ENCODE measurements at places on chromosomes 16 and 17. TPM values are rescaled to one million over a fixed set of nuclear protein-coding genes. Genes with fewer than 3 reads are reported as not detected.
A peak's percentile ranks its signal among the peaks of the same experiment; 100 is the strongest.

IGFBP4 gene
- 68.8 TPM for total RNA-seq

FNDC8 gene
- not detected for total RNA-seq

CLEC3A gene
- total RNA-seq, result not detected

ALOX12 gene
- total RNA-seq, result not detected

GGNBP2 gene
- total RNA-seq, result 34.7 TPM

ITGB4 gene
- 3.9 TPM for total RNA-seq

DNA sequence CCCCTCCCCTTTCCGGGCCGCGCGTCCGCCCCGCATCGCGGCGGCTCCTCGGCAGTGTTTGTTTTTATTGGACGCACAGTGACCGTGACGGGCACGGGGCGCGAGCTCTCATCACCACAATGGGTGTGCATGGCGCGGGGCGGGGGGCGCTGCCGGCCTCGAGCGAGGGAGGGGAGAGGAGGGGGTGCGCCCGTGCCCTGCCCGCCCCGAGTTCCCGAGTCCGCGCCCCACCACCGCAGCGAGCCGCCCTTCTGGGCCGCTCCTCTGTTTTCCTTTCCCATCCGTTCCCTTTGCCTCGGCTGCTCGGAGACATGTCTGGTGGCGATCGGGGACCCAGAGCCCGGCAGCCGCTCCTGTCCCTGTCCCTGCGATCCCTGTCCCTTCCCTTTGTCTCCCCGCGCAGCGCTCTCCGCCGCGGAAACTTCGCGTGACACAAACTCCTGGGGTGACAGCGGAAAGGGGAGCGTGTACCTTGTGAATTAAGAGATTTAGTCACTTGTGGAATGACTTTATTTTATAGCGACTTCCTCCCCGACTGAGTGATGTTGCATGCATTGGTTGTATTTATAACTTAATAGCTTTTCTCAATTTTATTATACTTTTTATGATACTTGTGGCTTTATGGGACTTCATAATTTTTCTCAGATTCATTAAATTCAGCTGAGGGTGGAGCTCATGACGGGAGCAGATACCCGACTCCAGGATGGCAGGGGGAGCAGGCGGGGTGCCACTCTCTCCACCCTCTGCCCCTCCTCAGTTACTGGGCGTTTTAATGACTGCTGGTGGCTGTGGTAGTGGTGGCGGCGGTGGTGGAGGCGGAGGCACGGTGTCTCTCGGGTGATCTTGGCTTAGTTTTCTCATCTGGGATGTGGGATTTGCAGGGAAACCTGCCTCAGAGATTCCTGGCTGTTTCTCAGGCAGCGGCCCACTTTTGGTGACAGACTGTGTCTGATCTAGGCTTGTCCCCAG, 40.8 kb downstream of the MRM1 start:
- DNase-seq, result no peak

DNA sequence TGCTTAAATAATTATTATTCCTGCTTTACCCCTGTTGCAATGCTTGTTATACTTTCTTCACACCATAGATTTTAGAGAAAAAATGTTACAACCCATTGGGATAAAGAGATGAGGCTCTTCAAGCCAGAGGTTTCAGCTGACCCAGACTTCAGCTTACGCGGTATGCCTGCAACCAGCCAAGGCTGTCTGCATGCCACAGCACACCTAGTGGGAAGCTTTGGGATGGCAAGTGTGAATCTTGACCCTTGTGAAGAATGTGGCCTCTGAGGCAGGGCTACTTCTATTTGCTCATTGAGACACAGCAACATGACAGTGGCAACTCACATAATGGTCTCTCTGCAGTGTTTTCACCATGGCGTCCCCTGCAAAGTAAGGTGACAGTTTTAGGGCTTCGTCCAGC, 193.9 kb upstream of the PIRT start:
- DNase-seq, result no peak

DNA sequence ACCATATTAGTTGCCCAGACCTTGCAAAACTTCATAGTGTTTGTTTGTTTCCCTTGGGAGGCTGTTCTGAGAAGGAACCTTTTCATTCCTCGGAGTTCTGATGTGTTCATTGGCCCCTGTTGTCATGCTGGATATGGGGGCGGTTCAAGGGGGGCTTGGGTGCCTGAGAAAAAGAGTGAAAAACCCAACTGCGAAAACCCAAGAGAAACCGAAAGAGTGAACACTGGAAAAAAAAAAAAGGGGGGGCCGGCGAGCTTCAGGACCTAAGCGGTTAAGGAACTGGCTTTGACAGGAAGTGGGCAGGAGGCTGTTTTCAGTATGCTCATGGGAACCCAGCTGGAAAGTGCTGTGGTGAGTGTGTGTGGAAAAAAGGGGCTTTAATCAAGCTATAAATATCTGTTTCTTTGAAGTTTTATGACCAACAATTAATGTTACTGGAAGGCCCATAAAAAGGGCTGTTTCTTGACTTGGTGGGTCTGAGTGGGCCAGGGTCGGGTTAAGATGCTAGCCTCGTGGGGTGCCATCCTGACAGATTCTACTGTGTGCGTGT, 510.7 kb downstream of the MAF start:
- DNase-seq, result peak; percentile 73

DNA sequence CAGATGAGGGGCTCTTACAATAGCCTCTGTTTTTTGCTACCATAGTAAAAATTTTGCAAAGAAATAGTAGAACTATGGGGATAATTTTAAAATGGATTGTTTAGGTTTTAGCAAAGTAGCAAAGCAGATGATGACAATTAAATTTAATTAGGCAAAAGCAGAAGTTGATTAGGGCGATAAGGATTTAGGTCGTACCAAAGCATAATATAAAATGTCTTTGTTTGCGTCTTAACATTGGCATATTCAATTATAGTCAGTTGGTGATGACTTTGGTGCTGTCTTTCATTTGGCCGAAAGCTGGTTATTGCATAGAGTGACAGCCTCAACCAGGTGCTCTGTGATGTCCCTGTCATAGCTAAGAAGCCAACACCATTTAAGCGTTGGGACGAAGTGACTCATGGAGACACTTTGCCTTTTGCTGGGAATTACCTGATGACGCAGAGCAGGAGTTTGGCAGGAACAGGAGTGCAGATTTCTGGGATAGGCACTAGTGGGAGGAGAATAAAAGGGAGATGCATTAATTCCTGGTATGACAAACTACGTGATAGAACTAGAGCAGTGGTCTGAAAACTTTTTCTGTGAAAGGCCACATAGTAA, 38.3 kb downstream of the MAP2K6 start:
- peak; percentile 6 for DNase-seq

GRCh38 chr16:27123795-27124409, 57.2 kb downstream of the C16orf82 start:
- DNase-seq, result no peak

- DNase-seq, result no peak
These were observed 279.3 kb downstream of the ZFHX3 start for GRCh38 chr16:72768591-72768990.

GRCh38 chr16:69691980-69692911, 34.1 kb downstream of the NQO1 start:
- DNase-seq, result no peak

DNA sequence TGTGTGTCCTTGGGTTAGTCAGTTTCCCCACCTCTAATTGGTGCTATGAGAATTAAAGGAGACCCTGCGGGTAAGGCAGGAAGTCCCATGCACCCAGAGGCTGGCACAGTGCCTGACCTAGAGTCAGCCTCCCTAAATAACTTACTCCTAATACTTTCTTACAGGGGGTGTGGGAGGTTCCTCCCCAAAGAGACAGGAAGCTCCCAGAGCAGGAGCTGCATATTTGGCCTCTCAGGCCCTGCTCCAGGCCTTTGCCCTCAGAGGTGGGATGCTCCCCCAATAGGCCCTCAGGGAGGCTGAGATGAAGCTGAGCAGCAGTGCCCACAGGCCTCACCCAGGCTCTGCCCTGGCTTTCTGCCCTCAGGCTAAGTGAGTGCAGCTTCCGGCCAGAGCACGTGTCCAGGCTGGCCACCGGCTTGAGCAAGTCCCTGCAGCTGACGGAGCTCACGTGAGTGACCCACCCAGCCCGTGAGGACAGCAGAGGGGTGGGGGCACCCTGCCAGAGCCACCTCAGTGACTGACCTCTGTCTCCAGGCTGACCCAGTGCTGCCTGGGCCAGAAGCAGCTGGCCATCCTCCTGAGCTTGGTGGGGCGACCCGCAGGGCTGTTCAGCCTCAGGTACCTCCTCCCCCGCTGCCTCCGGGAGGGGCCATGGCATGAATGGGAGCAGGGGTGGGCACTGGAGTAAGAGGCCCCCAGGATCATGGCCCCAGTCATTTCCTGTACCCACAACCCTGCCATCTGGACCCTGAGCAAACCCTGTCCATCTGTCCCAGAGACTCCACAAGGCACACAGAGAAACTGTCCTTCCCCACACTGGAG, 31.1 kb upstream of the CPNE2 start:
- DNase-seq, result peak; percentile 63

- no peak for DNase-seq
These were observed 5.5 kb upstream of the RAPGEFL1 start for GRCh38 chr17:40171750-40172149.

- no peak for DNase-seq
These were observed 23.8 kb downstream of the MPP3 start for GRCh38 chr17:43809121-43809520.

DNA sequence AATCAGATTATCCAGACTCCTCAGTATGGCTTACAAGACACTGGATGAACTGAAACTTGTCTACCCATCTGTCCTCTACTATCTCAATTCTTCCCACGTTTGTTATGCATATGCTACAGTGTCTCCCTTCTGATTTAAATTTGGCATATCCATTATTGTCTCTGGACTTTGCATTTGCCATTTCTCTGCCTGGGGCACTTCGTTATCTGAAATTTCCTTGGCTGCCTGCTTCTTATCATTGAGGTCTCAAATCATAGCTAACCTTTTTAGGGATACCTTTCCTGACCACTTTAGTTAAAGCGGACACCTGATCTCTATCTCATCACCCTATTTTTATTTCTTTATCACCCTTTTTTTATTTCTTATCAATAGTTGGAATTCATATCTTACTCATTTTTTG, 853.4 kb downstream of the KCNJ2 start:
- no peak for DNase-seq

- DNase-seq, result no peak
These were observed 1.7 kb downstream of the CDT1 start for GRCh38 chr16:88805340-88805715.

DNA sequence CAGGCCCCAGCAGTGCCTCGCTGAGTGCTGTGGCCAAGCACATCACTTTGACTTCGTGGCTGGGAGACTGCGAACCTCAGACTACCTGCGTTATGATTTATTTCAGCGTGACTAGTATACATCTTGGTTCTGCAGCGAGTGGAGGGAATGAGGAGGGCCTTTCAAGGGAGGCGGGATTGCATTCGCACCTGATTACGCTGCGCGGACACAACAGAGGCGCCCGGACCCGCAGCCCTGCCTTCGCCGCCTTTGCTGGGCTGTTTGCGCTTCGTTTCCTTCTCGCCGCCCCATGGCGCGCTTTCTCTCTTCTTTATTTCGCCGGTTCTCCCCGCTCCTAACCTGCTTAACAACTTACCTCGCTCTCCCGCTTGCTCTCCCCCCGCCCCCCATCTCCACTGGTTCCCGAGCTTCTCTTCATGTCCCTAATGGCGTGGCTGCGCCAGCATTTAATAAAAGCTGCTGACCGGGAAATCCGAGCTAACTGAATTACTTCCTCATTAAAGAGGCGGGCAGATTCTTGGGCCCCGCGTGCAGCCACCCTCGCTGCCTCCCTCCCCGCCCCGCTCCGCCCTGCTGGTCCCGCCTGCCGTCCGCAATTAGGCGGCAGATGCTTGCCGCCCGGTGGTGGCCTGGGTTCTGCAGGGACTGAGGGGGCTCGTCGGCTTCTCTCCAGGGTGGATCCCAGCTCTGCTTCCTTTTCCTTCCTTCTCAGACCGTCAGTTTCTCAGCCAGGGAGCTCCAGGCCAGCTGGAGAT, 257.6 kb upstream of the SDK2 start:
- DNase-seq, result peak; percentile 32

- DNase-seq, result no peak
These were observed 68.1 kb upstream of the CES5A start for GRCh38 chr16:55943267-55943666.

DNA sequence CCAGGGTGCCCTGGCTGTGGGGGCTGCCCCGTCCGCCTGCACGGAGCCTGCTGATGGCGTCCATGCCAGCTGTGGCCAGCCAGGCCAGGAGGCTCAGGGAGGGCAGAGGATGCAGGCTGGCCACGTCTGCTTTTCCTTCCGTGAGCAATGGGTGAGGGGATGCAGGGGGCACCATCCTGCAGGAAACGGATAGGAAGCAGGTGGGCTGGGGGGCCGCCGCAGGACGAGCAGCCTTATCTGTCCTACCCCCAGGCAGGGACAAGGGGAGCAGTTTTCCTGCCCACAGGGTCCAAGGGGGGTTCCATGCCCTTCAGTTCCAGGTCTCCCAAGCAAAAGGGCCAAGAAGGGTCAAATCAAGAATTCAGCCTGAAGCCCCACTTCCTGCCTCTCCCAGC, 6.8 kb downstream of the DUS1L start:
- DNase-seq, result peak; percentile 7

DNA sequence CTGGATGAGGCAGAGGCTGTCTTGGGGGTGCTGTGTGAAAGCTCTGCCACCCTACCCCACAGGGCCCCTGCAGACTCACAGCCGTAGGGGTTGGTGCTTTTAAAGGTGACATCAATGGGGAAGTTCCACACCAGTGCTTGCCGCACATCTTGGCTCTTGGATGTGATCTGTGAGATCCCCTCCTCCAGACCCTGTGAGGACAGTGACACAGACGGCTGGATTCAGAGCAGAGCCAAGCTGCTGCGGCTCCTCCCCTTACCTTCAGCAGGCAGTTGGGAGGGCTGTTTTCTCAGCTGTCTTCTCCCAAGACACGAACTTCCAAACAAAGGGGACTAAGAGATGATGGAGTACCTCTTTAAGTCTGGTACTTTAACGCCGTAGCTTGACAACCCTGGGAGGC, 4.8 kb downstream of the B9D1 start:
- no peak for DNase-seq

GRCh38 chr17:31807846-31808245, 51.2 kb downstream of the COPRS start:
- DNase-seq, result no peak

GRCh38 chr17:45722161-45722560, 62.0 kb upstream of the CRHR1 start:
- peak; percentile 44 for DNase-seq

DNA sequence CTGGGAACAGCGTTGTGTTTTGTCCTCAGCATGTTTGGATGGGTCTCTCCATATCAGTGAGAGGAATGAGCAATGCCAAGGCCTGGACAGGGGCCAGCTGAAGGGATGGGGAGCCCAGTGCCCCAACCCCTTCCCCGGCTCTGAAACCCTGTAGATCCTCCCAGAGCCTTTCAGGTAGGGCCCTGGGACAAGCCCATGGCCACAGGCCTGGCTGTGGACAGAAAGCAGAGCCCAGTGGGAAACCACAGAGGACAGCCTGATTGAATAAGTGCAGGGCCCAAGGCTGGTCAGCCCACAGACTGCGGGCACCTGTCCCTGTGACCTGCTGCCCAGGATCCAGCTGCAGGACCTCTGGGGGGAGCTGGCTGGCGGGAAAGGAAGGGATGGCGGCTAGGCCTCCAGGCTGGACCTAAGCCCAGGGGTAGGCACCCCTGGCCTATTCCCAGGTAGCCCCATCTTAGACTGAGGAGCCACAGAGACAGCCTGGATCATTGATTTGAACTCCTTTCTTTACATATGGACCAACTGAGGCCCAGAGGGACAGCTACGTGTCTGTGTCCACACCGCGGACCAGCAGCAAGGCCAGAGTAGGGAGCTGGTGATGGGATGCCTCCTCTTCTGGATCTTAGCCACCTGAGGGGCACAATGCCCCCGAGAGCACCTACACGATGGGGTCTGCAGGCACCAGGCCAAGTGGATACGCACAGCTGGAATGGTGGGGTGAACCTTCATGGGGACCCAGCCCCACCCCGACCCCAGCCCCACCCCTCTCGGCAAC, 1.3 kb downstream of the CCDC102A start:
- no peak for DNase-seq
